Activated CD4-positive, alpha-beta T cell treated with anti-CD3 and anti-CD28 coated beads for 24 hours (primary cell): ENCODE measurements at places on chromosomes 12 and 14.

- DNase-seq = no peak
Observed at GRCh38 chr14:22338381-22338780, 250.6 kb downstream of the DAD1 start.

DNA sequence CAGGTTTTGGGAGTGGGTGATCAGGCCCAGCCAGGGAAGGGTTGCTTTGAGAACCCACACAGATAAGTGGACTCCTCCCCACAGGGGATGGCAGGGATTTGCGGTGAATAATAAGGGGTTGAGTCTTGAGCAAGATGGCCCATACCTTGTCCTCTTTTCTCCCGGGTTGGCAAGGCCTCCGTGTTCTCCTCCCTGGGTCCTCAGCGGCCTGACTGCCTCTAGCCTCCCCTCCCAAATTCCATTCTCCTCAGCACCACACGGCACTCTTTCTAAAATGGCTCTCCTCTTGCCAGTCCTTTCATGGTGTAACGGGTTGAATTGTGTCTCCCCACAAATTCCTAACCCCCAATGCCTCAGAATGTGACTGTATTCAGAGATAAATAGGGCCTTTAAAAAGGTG is 70.0 kb downstream of the CHST11 start:
- DNase-seq = no peak

- DNase-seq = no peak
Observed at GRCh38 chr14:73027546-73027945, 640 bp upstream of the ZFYVE1 start.

GRCh38 chr14:104307246-104307626 is 168.8 kb downstream of the KIF26A start:
- no peak for DNase-seq

DNA sequence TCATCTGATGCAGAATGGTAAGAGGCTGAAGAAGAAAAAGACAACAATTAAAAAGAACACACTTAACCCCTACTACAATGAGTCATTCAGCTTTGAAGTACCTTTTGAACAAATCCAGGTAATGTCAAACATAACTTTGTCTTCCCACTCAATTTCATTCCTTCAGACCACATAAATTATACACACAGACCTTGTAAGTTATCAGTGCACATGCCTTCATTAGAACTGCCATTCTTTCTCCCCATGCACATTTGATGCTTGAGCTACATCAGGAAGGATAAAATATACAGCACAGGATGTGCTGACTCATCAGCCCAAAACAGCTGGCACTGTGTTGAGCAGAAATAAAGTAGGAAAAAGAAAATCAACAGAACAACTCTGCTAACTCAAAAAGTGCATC is 246.7 kb downstream of the PAWR start:
- no peak for DNase-seq

DNA sequence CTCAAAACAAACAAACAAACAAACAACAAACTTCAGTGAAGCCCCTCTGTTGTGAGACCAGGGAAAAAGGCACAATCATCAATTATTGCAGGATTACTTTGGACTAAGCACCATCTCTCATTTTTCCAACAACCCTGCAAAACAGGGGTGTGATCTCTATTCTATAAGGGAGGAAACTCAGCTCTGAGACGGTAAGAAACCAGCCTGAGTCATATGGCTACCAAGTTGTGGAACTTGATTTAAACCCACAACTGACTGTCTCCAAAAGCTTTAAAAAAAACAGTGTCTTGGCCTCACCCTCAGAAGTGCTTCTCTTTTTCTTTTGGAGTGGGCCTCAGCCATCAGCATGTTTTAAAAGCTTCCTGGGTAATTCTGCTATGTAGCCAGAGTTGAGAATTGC is 49.8 kb downstream of the RIN3 start:
- no peak for DNase-seq

- DNase-seq = no peak
Observed at GRCh38 chr14:101126731-101127130, 223.2 kb upstream of the RTL1 start.

DNA sequence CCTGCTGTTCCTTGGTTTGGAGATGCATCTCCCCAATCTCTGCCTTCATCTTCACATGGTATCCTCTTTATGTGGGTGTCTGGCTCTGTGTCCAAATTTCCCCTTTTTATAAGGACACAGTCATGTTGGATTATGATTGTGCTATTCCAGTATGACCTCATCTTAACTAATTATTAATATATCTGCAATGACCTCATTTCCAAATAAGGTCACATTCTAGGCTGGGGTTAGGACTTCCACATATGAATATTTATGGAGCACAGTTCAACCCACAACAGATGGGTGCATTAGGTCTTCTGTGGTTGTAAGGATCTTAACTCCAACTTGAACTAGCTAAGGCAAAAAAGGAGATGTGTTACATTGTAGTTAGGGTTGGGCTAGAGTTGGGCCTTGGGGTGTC is 69.4 kb downstream of the ADCK1 start:
- no peak for DNase-seq

- no peak for DNase-seq
Observed at GRCh38 chr12:124368421-124369032, 73.6 kb downstream of the RFLNA start.

DNA sequence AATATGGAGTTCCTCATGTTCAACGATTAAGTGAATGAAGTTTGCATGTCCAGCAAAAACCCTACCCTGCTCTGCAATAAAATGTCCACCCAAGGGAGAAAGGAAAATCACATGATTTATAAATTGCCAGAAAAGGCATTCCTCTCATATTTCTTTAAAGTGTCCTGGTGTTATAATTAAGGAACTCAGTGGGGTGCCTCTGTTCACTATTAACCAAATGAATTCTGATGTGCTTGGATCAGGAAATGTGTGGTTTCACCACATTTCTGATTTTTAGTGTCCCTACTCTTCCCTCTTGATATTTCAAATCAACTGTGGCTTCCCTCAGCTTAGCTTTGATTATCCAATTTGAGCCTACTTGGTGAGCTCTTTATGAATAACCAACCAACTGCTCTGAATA is 208.1 kb downstream of the PHLDA1 start:
- no peak for DNase-seq

- DNase-seq = no peak
Observed at GRCh38 chr12:110561471-110562201, 21.5 kb downstream of the PPTC7 start.

DNA sequence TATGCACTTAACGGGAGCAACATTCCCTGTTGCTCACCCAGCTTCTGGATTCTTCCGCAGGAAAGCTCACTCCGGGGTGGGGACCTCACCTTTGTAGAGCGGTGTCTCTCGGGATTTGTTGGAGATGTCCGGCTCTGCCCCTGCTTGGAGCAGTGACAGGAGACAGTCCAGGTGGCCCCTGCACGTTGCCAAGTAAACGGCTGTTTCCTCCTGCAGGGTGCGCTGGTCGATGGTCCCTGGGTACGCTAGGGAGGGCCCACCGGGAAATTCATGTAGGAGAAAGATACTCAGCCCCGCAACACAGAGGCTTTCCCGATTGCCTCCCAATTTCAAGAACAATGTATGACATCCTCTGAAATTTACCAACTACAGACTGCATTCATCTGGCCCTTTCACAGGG is 23.1 kb downstream of the ASB2 start:
- DNase-seq = no peak

GRCh38 chr12:57215668-57216013 is 953 bp upstream of the NXPH4 start:
- DNase-seq = no peak

DNA sequence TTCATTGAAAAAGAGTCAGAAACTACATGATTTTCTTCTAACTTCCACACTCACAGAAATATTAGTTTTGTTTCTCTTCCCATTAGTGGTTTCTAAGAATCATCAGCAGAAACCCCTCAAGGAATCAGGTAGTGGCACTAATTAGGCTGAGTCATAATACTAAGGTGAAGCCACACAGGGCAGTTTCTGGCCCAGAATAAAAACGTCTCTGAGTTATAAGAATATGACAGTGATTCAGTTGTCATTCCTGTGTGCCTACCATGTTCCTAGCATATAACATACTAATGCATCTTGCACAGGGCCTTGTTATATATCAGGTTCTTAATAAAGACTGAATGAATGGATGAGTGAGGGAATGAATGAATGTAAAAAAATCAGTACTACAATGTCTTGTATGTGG is 206.0 kb upstream of the PLEKHG7 start:
- no peak for DNase-seq

GRCh38 chr14:103343164-103343879 is 9.3 kb downstream of the EIF5 start:
- DNase-seq = no peak
